ENCODE measurements at places on chromosomes 5 and 9.

DNA sequence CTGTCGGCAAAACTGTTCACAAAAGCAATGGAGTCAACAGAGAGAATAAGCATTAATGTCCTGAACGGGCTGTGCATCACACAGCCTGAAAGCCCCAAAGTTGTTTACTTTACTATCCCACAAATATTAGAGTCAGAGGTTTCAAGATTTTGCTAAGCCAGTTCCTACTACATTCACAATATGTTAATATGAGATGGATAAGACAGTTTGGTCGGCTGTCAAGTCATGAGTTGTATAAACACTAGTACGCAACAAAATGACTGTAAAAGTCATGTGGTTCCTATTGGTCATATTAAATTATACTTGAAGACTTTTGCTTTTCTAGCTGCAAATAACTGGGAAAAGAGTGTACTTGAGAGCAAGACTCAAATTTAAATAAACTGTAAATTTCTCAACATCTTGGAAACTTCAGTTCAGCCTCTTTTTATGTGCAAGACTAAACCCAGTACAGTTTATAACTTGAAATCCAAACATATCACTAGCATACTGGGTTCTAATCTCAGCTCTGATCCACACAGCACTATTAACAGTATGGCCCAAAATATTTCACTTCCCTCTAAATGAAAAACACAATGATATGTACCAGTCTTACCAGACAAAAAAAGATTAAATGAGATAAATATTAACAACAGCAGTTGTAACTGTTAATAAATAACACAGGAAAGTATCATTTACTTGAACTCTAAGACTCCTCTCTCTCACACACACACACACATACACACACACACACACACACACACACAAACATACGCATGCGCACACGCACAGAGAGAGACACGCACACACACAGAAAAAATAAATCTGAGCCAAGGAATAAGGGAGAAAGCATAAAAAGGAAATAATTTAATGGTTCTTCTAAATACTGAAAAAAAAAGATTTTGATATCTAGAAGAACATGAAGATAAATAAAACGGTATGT is 33.1 kb downstream of the FANCC start:
- DNase-seq = no peak

GRCh38 chr5:14265570-14265969 is 122.4 kb downstream of the TRIO start:
- no peak for DNase-seq

- no peak for DNase-seq
Observed at GRCh38 chr9:89942643-89943042, 337.8 kb downstream of the GADD45G start.

DNA sequence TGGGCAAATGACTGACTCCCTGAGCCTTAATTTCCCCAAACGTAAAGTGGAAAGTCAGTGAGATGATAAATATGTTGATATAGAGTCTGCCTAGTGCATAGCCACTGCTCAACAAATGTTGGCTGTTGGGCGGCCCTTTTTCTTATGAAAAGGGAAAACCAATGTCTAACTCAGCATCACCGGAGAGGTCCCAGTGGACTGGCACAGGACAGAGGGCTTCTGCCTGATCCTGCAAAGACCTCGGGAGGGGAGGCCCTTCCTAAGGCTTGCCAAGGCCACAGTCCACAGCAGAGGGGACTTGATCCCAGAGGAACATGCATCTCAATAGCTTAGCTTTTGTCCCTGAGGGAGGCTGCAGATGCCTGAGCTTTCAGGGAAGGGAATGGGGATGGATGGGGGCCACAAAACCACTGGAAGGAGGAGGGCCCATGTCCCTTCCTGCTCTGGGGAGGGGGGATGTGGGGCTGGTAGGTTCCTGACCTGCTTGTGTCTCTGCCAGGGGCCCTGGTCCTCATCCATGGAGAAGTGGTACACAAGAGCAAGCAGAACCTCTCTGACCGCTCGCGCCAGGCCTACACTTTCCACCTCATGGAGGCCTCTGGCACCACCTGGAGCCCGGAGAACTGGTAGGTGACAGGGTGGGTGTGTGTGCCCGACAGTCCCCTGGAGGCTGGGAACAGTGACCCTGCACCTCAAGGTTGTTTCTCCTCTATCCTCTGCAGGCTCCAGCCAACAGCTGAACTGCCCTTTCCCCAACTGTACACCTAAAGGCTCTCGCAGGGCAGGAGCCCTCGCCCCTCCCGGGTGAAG is 6.3 kb downstream of the DOLK start:
- no peak for DNase-seq

- no peak for DNase-seq
Observed at GRCh38 chr5:175701797-175702196, 43.9 kb downstream of the HRH2 start.

GRCh38 chr5:169307646-169308045 is 6.7 kb upstream of the SLIT3 start:
- no peak for DNase-seq

DNA sequence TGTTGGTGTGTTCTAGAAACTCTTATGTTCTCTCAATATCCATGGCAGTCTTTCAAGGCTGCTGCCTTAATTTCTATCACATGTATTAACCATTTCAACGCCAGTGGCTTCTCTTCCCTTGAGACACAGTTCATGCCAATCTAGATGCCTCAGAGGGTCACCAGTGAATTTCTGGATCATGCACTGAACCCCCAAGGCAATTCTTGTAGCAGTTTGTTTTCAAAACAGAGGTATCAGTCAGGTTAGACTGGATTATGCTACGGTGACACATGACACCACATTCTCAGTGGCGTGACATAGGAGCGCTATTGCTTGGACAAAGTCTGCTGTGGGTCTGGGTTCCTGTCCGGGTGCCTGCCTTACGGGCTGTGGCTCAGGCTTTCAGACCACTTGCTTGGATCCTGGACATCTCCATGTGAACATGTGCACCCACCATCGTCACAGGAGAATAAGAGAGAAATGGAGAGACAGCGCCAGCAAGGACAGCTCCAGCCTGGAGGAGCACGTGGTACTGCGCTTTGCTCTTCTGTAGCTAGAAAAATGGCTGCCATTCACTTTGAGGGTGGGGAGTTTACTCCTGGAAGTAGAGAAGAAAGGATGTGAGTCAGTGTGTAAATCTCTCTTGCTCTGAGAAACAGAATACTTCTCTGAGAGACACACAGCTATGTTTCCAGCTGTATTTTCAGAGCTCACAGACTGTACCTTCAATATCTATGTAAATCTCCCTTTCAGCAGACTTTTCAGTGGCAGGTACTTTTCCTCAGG is 329.3 kb upstream of the ADCY2 start:
- no peak for DNase-seq

DNA sequence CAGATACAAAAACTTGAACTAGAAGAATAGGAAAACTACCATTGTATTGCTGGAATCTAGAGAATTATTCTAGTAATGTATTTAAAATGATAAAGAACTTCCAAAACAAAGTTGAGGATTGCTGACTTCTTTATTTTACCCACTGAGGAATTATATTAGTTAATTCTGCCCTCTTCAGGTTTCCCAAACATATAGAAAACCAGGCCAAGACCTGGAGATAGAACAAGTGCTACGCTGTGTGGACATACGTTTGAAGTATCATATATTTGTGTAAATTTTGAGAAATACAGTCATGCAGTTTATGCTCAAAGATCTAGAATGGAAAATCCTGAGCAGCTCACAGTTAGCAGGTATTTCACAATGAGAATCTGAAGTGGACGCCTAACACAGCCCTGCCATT is 162.3 kb upstream of the CYLC2 start:
- no peak for DNase-seq

- peak; percentile 30 for DNase-seq
Observed at GRCh38 chr9:36191290-36191645, 547 bp downstream of the CLTA start.

All from effector memory CD4-positive, alpha-beta T cell (primary cell).